ENCODE measurements at places on chromosomes 1 and 21.

DNA sequence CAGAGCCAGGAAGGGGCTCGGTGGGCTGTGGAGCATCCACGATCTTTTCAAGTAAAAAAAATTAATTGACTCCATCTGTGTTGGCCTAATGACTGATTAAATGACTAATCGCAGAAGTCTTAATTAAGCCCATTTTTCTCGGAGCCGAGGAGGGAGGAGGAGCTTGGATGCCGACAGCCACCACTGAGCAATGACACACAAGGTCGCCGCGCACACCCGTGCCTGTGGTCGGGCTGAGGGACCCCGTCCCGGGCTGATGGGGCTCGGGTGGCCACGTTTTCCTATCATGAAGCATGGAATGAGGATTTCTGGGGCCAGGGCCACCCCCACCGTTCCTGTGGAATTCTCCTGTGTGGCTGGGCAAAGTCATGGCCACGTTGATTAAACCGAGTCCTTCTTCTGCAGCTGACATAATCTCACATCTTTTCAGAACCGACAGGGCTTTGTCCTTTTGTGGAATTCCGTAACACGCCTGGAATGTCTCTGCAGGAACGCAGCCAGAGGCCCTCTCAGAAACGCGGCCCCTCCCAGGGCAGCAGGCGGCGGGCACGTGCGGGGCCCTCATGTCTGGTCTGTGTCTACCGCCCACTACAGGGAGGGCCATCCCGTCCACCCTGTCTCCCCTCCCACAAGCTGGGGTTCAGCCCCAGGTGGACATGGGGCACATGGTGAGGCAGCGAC, 60.7 kb downstream of the MORN1 start:
- DNase-seq = no peak

GRCh38 chr1:3116560-3116959, 47.6 kb downstream of the PRDM16 start:
- DNase-seq = no peak

- no peak for DNase-seq
These were observed 547 bp downstream of the FOXD2 start for GRCh38 chr1:47438165-47439016.

DNA sequence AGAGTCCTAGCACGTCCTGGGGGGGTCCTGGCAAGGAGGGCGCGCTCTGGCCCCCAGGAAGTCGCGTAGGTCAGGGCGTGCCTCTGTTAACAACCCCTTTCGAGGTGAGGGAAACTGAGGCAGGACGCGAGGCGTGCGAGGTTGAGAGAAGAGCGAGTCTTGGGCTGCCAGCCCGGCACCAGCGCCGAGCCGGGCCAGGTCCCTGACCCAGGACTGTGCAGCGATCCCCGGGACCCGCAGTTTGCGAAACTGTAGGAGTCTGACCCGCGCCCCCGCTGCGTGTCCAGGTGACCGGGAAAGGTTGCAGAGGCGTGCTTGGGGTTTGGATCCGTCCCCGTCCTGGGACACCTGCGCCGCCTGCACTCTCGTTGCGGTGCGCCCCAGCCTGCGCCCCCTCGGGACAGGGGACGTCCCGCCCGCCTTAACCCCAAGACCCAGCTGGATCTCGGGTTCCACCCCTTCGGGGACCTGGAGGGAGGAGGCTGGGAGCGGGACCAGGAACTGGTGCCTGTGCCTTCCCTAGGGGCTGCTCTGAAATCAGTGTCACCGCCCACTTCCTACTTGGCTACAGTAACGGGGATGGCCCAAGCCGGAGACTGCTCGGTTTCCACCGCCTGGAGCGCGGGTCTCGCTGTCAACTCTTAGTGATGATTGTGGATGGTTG, 493 bp downstream of the DISC1 start:
- DNase-seq = no peak

- DNase-seq = no peak
These were observed 116.2 kb downstream of the RIPK4 start for GRCh38 chr21:41650526-41651145.

GRCh38 chr21:33367309-33367973, 35.8 kb upstream of the IFNGR2 start:
- DNase-seq = no peak

DNA sequence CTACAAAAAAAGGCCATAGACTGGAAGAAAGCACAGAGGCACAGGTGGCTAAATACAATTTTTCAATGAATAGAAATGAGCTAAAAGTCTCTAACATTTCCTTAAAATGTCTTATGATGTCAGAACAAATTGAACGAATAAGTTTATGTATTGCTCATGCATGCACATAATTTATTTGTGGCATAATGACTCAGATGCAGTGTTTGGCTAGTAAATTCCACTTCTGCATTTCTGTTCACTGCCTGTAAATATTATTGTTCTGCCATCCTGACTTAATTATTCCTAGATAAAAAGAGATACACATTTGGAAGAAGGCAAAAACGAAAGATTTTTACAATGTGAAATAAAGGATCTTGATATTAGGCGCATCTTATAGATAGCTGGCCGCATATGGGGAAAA, 26.6 kb upstream of the EXO1 start:
- DNase-seq = no peak

- DNase-seq = no peak
These were observed 102.1 kb downstream of the WDR4 start for GRCh38 chr21:42777064-42777756.

GRCh38 chr1:166193057-166193698, 26.4 kb upstream of the FAM78B start:
- no peak for DNase-seq

GRCh38 chr1:178908358-178908757, 37.5 kb upstream of the ANGPTL1 start:
- no peak for DNase-seq

DNA sequence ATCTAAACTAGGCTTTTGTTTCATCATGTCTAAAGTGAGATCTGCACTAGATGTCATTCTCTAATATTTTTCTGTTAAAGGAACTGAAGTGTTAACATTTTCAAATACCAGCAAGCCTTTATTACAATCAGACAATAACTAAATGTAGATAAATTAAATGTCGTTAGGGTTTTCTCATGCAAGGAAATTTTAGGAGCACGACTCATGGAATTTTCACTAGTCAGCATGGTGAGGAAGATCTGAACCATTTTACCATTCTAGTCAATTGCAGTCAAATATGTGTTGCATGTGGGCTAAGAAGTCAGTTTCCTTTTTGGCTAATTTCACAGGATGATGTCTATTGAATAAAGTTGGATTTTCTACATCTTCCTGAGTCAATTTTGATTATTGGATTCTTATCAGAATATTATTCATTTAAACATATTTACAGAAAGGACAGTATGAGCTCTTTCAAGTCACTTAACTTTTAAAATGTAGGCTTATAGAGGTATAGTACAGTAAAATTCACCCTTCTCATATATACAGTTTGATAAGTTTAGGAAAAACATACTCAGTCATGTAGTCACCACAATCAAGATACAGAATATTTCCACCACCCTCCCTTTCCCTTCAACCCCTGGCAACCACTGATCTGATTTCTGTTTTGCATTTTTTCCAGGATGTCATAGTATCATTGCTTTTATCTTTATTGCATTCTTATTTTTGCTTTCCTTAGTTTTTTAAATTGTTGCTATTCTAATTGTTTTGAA, 9.2 kb downstream of the GCSAML start:
- DNase-seq = no peak

DNA sequence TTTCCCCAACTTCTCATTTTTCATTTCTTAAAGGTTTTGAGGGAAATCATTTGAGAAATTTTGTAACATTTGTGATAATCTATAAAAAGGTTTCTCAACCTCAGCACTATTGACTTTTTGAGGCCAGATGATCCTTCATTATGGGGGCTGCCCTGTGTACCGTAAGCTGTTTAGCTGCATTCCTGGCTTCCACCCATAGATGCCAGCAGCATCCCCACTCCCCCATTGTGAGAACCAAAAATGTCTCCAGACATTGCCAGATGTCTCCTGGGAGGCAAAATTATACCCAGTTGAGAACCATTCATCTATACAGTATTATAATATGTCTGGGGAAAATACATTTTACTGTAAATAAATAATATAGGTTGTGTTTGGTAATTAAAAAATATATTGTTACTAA, 146.0 kb downstream of the PBX1 start:
- no peak for DNase-seq

- no peak for DNase-seq
These were observed 21.1 kb downstream of the COL11A1 start for GRCh38 chr1:103087256-103087655.

- DNase-seq = no peak
These were observed 26.9 kb downstream of the ITPKB start for GRCh38 chr1:226711976-226712741.

- no peak for DNase-seq
These were observed 49.8 kb downstream of the CDKN2C start for GRCh38 chr1:51019811-51020210.

GRCh38 chr1:155352631-155353030, 31.9 kb downstream of the RUSC1 start:
- no peak for DNase-seq

GRCh38 chr1:150493175-150493574, 6.0 kb downstream of the TARS2 start:
- no peak for DNase-seq

DNA sequence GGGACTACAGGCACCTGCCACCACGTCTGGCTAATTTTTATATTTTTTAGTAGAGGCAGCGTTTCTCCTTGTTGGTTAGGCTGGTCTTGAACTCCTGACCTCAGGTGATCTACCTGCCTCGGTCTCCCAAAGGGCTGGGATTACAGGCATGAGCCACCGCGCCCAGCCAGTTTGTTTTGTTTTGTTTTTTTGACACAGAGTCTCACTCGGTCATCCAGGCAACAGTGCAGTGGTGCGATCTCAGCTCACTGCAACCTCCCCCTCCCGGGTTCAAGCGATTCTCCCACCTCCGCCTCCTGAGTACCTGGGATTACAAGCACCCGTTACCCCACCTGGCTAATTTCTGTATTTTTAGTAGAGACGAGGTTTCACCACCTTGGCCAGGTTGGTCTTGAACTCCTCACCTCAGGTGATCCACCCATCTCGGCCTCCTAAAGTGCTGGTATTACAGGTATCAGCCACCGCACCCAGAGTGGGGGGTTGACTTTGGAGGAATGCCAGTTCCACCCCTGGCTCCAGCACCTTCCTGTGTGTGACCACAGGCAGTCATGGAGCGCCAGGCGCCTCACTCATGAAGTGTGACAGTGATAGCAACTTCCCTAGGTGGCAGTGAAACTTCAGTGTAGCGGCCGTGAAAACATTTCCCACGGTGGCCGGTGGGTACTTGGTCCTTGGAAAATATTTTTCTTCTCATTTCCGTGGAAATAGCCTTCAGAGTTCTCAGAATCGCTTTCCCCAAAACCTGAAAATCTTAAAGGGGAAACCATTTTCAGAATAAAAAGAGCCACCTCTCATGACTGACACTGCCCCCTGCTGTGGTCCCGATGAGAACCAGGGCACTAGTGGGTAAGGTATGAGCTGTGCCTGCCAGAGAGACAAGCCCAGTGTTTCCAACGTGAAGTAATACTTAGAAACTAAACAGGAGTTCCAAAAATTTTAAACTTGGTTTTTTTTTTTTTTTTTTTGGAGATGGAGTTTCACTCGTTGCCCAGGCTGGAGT, 48.6 kb downstream of the WDR4 start:
- DNase-seq = no peak

DNA sequence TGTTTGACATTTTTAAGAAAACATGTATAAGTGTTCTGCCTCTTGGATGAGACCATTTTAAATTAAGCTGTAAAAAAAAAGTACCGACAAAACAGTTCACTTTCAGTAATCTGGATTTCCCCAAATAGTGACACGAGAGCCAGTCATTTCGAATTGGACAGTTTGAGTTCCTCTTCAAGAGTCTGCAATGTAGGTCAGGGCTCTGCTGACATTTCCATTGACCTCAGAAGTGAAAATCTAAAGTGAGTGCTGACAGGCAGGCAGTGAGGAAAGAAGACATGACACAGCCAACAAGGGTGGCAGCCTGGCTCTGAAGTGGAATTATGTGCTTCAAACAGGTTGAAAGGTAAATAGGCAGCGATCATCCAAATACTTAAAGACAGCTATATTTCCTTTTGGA, at the start of gene IL23R:
Gene IL23R (plus strand): TSS at position 259 of the 400 bp plus-strand sequence. CDS start 1,667 bp downstream, outside the sequence.
- DNase-seq = no peak

DNA sequence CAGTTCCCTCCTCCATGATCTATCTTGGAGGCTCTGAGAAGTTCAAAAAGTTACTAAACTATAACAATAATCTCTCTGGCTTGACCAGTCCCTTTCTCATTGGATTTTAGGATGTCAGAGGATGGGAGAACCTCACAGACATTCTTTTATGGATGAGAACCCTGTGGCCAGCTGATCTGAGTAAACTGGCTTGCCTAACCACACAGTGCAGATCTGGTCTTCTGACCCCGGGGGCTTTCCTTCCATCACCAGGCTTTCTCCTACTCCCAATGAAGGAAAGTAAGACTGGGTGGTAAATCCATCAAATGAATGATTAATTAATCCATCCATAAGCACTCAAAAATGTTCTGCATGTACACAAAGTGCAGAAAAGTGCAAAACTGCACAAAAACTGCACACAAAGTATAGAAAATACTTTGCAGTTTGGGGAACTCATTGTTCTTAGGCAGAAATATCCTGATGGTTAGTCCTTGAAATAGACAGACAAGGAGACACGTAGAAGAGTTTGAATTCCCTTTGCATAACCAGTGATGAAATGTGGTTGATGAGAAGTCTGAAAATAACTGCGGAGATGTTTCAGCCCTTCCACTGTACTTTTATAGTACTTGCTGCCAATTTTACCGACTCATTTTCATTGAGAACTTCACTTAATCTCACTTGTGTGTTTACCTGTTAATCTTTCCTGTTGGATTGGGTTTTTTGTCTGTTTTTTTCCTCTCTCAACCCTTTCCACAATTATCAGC, 2.5 kb upstream of the F3 start:
- DNase-seq = no peak

DNA sequence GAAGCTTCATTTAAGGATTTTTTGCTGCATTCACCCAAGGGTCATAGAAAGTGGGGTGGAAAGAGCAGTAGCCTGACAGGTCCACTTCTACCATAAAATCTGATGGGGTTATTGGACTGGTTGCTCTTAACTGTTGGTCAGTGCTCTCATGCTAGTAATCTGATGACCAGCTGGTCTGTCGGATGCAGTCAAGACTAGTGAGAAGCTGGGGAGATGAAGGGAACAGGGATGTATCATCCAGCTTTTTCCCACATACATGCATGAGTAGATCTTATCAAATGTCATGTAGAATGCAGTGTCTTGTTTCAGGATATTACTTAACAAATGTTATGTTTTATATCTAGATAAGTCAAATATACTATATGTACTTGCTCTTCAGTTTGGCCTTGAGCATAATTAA, 11.1 kb downstream of the ATP1B1 start:
- no peak for DNase-seq

GRCh38 chr1:223143537-223144248, 645 bp upstream of the TLR5 start:
- no peak for DNase-seq

- no peak for DNase-seq
These were observed 311.3 kb downstream of the TGFB2 start for GRCh38 chr1:218656301-218657037.

- DNase-seq = no peak
These were observed 22.2 kb upstream of the SLC5A9 start for GRCh38 chr1:48200166-48200900.

Data from stimulated activated CD8-positive, alpha-beta memory T cell treated with anti-CD3 and anti-CD28 coated beads, Interleukin-7, amount 100 ng/mL, for 4 hours (primary cell).